ENCODE measurements at places on chromosomes 13 and 19.

DNA sequence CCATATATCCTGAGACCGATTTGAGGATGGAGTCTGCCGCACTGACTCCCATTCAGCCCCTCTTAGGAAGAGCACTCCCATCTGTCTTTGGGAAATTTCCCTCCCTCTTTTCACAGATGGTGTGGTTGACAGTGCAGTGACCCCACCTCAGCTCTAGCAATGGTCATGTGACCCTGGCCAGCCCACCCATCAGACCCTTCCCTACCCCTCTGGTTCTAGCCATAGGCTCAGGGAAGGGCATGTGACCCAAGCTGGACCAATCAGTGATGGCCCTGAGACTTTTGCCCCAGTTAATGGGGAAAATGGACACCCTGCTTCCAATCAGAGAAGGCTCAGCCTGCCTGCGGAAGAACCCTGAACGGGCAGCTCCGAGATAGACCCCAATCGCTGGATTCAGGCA, 26.3 kb downstream of the IL12RB1 start:
- no peak for DNase-seq

DNA sequence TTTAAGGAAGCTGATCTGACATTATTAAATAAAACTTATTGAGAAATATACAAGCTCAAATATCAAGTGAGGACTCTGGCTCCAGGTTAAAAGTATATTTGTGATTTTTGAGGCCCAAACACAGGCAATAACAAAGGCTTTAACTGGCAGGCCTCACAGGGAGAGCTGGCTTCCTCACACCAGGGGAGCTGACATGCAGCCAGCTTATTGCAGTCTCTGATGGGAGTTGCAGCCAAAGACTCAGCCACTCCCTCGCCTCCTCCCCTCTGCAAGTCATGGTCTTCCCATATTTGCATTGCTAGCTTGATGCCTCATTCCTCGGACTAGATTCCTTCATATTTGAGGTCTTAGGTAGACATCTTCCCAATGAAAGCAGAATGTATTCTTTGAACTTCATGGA, 647.1 kb upstream of the SLITRK6 start:
- DNase-seq, result no peak

- DNase-seq, result no peak
Measured at GRCh38 chr13:24313439-24313838, 4.1 kb downstream of the C1QTNF9 start.

GRCh38 chr13:41645331-41645730, 188.0 kb downstream of the RGCC start:
- no peak for DNase-seq

DNA sequence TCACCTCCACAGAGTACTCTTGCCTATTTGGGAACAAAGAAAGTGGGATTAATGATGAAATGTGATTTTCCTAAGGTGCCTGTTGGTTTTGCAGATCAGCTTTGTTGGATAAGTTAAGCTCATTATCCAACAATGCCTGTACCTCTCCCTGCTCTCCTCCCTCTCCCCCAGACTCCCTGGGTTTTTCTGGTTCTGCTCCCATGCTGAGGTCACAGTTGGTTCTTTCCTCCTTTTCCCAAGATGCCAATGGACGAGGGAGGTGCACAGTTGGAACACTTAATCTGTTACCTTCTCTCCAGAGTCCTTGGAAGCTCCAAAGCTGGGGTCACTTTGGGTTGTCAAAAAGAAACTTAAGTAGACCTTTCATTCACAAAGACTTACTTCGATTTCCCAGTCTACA, 1.6 kb downstream of the OXGR1 start:
- no peak for DNase-seq

GRCh38 chr13:103288114-103288513, 221.9 kb upstream of the SLC10A2 start:
- no peak for DNase-seq

DNA sequence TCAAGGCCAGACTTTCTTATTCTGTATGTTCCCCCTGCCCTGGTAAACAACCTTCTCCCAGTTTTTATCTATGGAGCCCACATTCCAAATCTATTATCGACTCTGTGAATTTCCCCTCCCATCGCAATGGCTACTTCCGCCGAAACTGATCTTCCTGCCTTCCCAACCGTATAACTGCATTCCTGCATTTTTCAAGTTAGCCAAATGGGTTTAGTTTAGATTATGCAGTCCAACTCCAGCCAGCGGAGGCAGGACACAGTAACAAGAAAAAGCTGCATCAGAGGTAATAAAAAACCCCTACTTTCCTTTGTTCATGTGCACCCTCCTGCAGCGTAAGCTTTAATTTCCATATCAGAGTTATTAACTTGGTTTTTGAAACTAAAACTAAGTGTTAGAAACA, 112.2 kb upstream of the ZNF91 start:
- no peak for DNase-seq
